DMS 273 treated with DMSO at 0.1 percent for 48 hours (cell line): ENCODE measurements at places on chromosomes 7 and 10.

- no peak for DNase-seq
These were observed 12.6 kb upstream of the GSDME start for GRCh38 chr7:24769851-24770250.

DNA sequence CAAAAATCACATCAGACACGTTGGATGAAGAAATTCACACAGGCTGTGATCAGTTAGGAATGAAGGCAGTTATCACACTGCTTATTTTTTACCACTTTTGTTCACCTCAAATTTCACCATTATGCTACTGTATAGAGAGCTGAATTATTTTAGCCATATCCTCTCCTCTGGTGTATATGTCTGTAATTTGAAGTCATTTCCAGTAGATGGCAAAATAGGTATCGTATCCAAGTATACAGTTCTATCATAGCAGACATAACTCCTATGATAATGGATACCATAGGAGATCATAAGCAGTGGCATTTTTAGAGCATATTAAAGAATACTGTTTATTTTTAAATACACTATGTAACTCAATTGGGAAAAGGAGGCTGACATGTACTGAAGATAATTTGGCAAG lies 909.7 kb downstream of the DNAJB9 start:
- no peak for DNase-seq

- no peak for DNase-seq
These were observed 1.8 kb upstream of the GLI3 start for GRCh38 chr7:42238709-42239366.

DNA sequence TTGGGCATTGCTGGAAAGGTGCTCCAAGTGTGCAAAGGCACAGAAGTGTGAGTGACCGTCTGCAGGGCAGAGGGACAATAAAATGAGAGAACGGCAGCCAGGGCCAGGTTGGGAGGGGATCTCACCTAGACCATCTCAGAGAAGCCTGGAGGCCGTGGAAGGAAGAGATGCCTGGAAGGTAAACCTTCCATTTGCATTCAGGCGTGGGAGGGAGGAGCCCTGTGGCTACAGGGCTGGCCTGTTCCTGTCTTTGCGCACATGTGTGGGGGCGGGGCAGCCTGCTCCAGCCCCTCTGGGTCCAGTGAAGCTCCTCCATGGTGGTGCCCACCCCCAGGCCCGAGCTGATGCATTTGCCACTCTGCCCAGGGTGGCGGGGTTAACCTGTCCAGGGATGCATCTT lies 473.6 kb upstream of the MGMT start:
- DNase-seq, result no peak

DNA sequence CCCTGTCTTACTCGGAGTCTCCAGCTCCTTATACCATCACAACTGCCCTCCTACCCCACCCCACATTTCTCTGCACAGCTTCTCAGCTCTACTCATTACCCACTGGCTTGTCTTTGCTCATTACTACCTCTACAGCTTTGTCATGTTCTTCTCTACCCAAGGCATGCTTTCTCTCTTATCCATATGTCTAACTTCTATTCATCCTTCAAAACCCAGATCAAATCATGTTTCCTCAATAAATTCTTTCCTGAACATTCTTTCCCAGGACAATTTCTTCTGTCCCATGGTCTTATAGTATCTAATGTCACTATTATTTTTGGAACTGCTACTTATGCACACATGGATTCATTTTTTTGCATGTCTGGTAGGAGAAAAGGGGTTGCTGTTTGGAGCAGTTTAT lies 231.4 kb downstream of the PTEN start:
- DNase-seq, result no peak

- DNase-seq, result no peak
These were observed 85.4 kb downstream of the FAM13C start for GRCh38 chr10:59276919-59277318.

GRCh38 chr10:64450312-64450711 lies 929.1 kb downstream of the REEP3 start:
- DNase-seq, result no peak

DNA sequence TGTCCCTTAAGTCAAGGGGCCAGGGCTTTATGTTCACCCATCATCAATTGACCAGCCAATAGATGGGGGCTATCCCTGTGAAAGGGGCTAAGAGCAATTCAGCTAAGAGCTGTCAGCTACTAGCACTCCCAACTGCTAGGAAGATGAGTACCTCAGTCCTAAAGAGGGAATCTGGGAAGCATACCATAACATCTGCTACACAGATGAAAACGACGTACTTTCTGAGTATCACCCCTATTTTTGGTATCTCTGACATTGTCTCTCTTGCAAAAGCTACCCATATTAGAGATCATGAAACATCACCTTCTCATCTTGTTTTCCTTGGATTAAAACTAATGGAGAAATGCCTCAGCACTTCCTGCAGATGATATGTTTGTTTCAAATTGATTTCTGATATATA lies 7.5 kb upstream of the SMNDC1 start:
- DNase-seq, result no peak

DNA sequence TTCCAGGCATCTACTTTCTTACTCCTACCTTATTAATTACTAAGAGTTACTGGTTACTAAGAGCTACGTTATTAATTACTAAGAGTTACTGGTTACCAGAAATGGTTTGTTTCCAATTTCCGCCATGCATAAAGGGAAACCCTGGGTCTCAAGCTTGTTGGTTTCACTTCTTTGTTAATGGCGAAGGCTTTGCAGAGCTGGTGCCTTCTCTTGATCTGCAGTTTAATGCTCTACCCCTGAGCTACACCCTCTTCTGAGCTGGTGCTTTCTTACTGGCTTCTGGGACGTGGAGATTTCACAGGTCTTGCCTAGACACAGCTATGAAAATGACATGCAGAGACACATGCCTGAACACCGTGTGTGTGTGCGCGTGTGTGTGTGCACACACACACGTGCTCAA lies 560 bp downstream of the CPA4 start:
- no peak for DNase-seq

DNA sequence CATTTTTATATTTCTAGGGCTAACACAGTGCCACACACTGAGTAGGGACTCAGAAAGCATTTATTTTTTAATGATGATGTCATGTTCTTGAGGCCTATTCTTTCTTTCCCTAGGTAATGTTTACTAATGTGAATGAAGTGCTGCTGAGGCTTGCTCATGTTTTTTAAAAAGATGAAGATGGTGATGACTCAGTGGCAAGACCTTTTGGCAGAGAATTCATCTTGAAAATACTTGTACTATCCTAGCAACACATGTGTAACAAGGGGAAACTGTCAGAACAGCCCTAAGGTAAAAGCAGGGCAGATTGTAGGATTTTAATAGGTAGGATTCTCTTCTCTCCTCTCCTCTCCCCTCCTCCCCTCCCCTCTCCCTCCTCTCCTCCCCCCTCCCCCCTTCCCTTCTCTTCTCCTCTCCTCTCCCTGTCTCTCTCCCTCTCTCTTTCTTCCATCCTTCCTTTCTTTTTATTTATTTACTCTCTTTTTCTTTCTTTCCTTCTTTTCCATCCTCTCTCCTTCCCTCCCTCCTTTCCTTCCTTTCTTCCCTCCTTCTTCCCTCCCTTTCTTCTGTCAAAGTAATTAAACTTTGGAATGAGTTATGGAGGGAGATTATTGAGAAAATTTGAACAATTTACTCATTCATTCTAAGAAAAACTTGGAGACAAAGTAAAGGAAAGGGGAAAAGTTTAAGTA lies 75.3 kb downstream of the ZNF92 start:
- no peak for DNase-seq

DNA sequence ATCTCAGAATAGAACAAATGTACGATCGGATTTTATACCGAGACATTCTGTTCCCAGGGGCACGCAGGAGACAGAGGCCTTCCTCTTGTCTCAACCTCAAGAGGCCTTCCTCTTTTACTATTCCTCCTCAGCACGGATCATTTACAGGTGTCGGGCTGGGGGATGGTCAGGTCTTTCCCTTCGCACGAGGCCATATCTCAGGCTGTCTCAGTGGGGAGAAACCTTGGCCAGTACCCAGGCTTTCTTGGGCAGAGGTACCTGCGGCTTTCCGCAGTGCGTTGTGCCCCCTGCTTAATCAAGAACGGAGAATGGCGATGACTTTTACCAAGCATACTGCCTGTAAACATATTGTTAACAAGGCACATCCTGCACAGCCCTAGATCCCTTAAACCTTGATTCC lies 44.2 kb downstream of the FANK1 start:
- DNase-seq, result no peak

DNA sequence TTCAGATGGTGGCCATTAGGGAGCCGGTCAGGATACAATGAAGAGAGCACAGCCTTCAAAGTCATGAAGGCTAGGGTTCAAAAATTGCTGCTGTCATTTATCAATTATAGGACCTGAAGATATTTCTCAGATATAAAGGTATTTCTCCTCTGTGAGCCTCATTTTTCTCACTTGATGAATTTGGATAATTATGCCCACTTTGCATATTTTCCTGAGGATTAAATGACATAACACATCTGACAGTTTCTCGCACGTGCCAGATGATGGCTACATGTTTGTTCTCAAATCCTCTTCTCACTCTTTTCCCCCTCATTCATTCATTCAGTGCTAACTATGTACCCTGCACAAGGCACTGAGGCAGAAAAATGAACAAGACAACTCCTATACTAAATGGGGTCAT lies 391.6 kb downstream of the INHBA start:
- DNase-seq, result no peak

DNA sequence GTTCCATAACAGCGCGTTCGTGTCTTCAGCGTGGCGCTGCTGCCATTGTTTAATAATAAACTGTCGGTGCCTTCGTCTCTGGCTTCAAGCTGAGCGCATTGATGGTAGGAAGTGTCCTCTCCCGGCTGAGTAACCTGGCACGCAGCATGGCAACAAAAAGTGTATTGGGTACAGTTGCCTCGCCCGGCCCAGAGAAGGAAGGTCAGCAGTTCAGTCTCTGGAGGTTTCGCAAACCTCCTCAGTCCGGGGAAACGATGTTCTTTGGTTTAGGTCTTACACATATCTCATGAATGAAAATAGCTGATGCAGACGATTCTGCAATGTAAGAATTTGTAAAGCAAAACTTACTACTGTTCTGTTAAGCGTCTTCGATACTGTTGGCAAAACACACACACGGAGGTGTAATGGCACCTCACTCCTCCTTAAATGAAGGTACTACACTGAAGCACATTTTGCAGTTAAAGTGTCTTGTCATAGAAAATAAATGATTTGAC lies 739 bp upstream of the CCDC186 start:
- no peak for DNase-seq

GRCh38 chr7:30879139-30880124 lies 32.2 kb upstream of the AQP1 start:
- DNase-seq, result no peak

DNA sequence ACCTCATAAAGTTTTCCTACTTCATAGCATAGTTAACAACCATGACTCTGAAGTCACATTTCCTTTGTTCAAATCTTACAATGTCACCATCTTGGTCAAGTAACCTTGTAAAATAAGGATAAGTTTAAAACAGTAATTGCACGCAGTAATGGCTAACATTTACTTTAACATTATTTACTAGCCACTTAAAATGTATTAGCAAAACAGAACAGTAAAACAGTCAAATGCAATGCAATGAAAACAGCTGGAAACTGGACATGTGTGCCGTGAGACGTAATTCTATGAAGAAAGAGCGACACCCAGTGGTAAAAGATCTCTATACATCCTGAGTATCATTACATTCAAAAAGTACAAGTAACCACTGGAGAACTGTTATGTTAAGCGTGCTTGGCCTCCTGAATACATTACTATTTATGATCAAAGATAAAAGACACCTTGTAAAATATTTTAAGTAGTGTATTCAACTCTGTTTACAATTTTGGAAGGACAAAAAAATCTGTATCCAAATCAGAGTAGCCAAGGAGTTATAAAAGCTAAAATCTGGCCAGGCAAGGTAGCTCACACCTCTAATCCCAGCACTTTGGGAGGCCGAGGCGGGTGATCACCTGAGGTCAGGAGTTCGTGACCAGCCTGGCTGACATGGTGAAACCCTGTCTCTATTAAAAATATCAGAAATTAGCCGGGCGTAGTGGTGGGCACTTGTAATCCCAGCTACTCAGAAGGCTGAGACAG lies 27.2 kb downstream of the ATE1 start:
- DNase-seq, result peak; percentile 38

DNA sequence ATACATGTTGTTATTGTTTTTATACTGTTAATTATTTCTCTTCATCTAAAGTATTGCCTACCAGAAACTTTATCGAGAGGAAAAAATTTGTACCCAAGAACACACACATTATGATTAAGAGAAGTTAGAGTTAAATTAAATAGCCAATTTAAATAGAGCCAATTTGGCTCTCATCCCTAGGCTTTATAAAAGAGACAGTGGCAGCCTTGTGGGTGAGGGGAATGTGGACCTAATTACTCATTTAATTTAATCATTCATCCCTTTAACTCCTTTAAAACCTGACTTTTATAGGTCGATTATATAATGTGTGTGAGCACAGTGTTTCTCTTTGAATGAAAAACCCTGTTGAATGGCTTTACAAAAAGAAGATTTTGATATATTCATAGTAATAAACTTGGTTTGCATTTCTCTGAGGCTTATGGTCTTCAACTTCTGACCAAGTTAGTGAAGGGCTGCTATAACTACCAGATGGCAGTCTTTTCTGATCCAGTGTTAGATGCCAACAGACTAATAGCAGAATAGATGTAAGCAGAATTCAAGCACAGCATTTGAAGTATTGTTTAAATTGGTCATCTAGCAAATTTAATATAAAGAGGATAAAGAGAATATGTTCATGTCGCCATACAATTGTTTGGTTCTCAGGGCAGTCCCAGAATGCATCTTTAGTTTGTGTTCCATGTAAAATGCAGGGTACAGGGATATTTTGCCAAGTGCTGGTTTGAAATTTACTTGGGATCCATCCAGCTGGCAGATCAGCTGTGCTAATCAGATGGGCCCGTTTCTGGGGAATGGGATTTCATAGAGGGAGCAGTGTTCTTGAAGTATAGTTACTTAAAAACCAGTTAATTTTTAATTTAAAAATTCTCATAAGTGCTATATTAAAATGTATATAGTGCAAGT lies 25.3 kb downstream of the ADD3 start:
- peak; percentile 75 for DNase-seq
